ENCODE measurements at places on chromosomes 2 and 18. TPM values are rescaled to one million over a fixed set of nuclear protein-coding genes. Genes with fewer than 3 reads are reported as not detected.

Gene FSHR
- not detected for total RNA-seq

Gene COLEC11
- total RNA-seq = 0.67 TPM

Gene CFAP65
- 0.14 TPM for total RNA-seq

Gene ASB18
- total RNA-seq = not detected

Gene KLHL30
- 0.06 TPM for total RNA-seq

Gene SERPINB10
- not detected for total RNA-seq

Gene GPR155
- 0.29 TPM for total RNA-seq

Gene CCBE1
- total RNA-seq = 8.3 TPM

Gene SNTG2
- total RNA-seq = not detected

Gene UPP2
- not detected for total RNA-seq

Gene TXNDC2
- total RNA-seq = 0.21 TPM

Gene CD8B2
- total RNA-seq = not detected

Gene GAL3ST2
- total RNA-seq = 0.28 TPM

Gene C2orf78
- total RNA-seq = not detected

Gene GPR17
- not detected for total RNA-seq

Gene CARF
- total RNA-seq = 1.3 TPM

Gene RAX
- not detected for total RNA-seq

Gene NYAP2
- total RNA-seq = not detected

Gene KCNF1
- total RNA-seq = 42.7 TPM

Gene VWC2L
- not detected for total RNA-seq

Gene NEU2
- total RNA-seq = not detected

Gene KLF7
- 28.4 TPM for total RNA-seq

Gene GAD1
- total RNA-seq = 0.73 TPM

Gene FAM228B
- 1.3 TPM for total RNA-seq

Gene BMPR2
- total RNA-seq = 17.0 TPM

Gene PLCL1
- not detected for total RNA-seq

Gene COLEC12
- not detected for total RNA-seq

Gene TEKT4
- not detected for total RNA-seq

Gene SPDYA
- 0.24 TPM for total RNA-seq

Gene WDR35
- total RNA-seq = 21.6 TPM

Gene RGPD4
- 0.07 TPM for total RNA-seq

Gene CTAGE1
- not detected for total RNA-seq

Gene COL3A1
- total RNA-seq = 0.27 TPM

Gene CAPN14
- total RNA-seq = not detected

Gene MARCHF4
- 57.2 TPM for total RNA-seq

Gene ALPI
- not detected for total RNA-seq

Gene SIX3
- 0.57 TPM for total RNA-seq

Gene MC5R
- not detected for total RNA-seq

Gene IGFBP2
- 70.0 TPM for total RNA-seq

Gene ADD2
- total RNA-seq = 22.0 TPM

Gene ERCC3
- 52.0 TPM for total RNA-seq

Gene IL36B
- total RNA-seq = 0.13 TPM

Gene PSMA8
- total RNA-seq = not detected

Gene VAMP8
- total RNA-seq = 14.5 TPM

Gene SERPINB5
- 0.16 TPM for total RNA-seq

Gene AMER3
- total RNA-seq = not detected

Gene NMUR1
- total RNA-seq = not detected

Gene C2orf66
- 0.09 TPM for total RNA-seq

Gene SAG
- total RNA-seq = not detected

Gene TEX44
- total RNA-seq = not detected

Gene SERPINB12
- total RNA-seq = not detected

Gene SLC30A3
- total RNA-seq = 3.4 TPM

Gene CXCR1
- total RNA-seq = not detected

Gene ADAM23
- 10.3 TPM for total RNA-seq

Gene DDX18
- 82.2 TPM for total RNA-seq

Gene FBLN7
- total RNA-seq = 0.42 TPM

Data from A549 treated with CpdA at 1 μM for 4 hours (cell line).